ENCODE measurements at places on chromosomes 3 and 15.
A peak's percentile ranks its signal among the peaks of the same experiment; 100 is the strongest.

- no peak for DNase-seq
Observed at GRCh38 chr3:14428087-14429033, 26.0 kb downstream of the SLC6A6 start.

DNA sequence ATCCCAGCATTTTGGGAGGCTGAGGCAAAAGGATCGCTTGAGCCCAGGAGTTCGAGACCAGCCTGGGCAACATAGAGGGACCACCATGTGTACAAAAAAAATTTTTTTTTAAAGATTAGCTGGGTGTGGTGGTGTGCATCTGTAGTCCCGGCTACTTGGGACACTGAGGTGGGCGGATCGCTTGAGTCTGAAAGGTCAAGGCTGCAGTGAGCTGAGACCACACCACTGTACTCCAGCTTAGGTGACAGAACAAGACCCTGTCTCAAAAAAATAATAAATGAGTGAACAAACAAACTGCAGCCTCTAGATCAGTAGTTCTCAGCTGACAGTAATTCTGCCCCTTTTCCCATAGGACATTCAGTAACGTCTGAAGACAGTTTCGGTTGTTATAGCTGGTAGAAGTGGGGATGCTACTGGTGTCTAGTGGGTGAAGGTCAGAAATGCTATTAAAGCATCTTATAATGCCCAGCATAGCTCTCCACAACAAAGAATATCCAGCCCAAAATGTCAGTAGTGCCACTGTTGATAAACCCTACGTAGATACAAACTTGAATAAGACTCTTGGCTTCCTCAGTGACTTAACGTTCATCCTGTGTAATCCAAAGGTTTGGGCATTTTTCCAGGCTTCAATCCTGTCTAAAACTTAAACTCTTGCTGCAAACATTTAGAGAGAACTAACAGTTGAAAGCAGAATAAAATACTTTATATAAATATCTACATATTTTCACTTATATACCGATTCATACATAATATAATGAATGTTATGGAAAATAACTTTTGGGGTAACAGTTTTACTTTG lies 10.6 kb downstream of the SMC4 start:
- DNase-seq = no peak

GRCh38 chr15:98935736-98936135 lies 71.9 kb downstream of the PGPEP1L start:
- no peak for DNase-seq

- no peak for DNase-seq
Observed at GRCh38 chr3:65951836-65952505, 86.7 kb downstream of the MAGI1 start.

DNA sequence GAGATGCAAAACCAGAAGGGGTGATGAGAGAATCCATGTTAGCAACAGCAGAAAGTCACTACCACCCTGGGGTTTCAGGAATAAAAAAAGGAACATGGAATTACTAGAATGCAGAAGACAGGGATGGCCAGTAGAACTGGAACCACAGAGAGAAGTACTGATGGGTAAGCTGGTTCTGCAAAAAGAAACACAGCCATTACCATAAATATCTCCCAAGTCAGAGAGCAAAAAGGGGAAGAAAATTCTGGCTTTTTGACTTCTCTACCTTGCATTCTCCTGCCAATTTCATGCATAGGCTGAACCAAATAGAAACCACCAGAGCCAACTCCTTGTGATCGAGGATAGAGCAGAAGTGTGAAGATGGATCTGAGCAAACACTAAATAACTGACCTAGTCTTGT lies 550.4 kb upstream of the NAALADL2 start:
- no peak for DNase-seq

DNA sequence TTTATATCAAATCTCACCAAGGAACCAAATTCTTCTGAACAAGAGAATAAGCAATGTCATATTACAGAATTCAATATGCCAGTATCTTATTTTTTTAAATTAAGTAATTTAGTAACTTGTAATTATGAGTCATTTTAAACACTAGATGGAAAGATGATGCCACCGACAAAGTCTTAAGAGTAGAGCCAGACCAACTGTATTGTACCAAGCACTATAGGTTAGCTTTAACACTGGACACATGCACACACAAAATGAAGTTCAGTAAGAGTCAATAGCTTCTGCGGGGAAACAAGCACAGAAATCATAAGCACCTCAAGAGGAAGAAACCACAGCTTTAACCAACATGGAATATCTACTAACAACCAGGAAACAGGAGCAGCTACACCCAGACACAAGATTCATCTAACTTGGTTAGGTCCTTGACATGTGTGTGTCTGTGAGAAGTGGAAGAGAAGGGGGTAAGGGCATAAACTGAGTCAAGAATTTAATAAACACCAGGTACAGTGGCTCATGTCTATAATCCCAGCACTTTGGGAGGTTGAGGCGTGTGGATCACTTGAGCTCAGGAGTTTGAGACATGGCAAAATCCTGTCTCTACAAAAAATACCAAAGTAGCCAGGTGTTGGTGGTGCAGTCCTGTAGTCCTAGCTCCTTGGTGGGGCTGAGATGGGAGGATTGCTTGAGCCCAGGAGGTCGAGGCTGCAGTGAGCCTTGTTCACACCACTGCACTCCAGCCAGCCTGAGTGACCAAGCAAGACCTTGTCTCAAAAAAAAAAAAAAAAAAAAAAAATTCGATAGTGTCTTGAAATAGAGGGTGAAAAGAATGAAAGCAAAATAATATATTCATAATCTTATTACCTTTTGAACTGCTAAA lies 28.9 kb downstream of the DENND4A start:
- DNase-seq = no peak

- no peak for DNase-seq
Observed at GRCh38 chr3:46905213-46905560, 27.7 kb downstream of the PTH1R start.

GRCh38 chr15:39736412-39737195 lies 46.0 kb downstream of the FSIP1 start:
- no peak for DNase-seq

GRCh38 chr15:100787567-100788417 lies 91.8 kb upstream of the ALDH1A3 start:
- no peak for DNase-seq

DNA sequence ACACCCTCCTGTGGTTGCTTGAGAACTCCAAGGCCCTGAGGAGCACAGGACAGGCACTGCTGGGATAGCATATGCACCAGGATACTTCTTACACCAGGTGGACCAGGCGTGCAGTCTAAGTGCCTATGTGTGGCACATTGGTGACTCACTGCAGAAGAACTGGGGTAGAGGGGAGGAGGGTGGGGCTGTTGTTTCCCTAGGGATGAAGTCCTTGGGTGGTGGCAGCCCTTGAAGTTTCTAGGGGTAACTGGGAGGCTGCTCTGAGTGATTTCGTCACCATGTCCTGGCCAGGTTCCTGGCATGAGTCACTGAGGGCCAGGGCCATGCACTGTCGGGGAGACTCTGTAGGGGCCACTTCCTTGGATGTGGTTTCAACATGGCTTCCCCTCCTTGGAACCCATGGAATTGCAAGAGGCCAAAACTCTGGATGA lies 15.9 kb downstream of the MYZAP start:
- DNase-seq = no peak

DNA sequence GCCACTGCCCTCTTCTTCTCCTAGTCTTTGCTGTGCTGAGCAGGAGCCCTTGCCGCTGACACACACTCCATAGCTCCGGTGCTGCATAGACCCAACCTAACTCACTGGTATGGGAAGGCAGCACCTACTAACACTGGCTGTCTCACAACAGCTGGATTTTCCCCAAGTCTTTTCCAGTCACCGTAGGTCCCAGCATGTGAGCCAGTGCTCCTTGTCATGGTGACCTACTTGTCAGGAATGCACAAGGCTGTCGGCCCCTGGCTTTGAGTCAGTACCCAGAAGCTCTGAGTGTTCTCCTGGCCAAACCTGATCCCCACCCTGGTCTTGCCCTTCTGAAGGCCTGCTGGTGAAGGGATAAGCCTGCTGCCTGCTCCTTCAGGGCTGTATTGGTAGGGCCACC lies 25.7 kb downstream of the AMOTL2 start:
- DNase-seq = no peak

DNA sequence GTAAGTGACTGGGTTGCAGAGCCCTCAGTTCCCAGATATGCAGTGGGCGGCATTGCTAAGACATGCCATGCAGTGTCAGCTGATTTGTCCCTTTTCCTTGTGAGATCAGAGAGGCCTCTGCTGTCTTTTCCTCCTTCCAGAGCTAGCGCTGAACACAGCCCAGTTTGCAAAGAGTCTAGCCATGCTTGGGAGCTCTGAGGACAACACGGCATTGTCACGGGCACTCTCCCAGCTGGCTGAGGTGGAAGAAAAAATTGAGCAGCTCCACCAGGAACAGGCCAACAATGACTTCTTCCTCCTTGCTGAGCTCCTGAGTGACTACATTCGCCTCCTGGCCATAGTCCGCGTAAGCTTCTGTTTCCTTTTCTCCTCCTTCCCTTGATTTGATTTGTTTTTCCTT lies 20.0 kb upstream of the SNX22 start:
- no peak for DNase-seq

GRCh38 chr3:138256022-138256421 lies 68.9 kb downstream of the ARMC8 start:
- DNase-seq = no peak

- DNase-seq = no peak
Observed at GRCh38 chr3:30141927-30142326, 464.5 kb upstream of the TGFBR2 start.

DNA sequence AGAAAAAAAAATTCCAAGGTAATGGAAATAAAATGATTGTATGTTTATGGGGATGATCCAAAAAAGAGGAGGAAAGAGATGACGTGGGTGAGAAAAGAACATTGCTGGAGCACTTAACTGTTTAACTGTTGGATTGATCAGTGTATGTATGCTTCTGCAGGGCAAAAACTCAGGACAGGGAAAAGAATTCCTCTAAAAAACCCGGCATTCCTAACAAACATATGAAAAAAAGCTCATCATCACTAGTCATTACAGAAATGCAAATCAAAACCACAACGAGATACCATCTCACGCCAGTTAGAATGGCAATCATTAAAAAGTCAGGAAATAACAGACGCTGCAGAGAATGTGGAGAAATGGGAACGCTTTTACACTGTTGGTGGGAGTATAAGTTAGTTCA lies 1.6 kb upstream of the PHLDB2 start:
- no peak for DNase-seq

DNA sequence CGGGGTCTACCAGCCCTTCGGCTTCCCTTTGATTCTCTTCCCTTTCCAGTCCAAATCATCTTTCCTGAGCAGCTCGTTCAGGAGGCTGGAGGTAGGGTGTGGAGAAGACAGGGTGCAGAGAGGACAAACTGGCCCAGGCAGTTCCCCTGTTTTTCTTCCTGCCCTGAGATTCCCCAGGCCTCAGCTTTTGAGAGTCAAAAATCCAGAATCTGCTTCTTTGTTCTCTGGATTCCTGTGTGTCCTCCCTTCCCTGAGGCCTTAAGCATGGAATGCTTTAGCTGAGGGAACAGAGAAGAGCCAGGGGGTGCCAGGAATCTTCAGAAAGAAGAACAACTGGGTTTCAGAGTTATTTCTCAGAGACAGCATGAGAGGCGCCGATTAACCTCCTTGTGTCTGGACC lies 26.7 kb upstream of the LRTM1 start:
- no peak for DNase-seq

- DNase-seq = no peak
Observed at GRCh38 chr3:89560568-89560967, 453.1 kb downstream of the EPHA3 start.

- no peak for DNase-seq
Observed at GRCh38 chr3:57199895-57200297, at the start of gene HESX1. Gene HESX1, minus strand, starts transcription at chr3:57199978. Its CDS starts 60 bp downstream, at chr3:57199918.

GRCh38 chr3:181730316-181730715 lies 18.6 kb downstream of the SOX2 start:
- no peak for DNase-seq

GRCh38 chr3:170636400-170636973 lies 50.6 kb upstream of the SLC7A14 start:
- no peak for DNase-seq

GRCh38 chr3:119508172-119508845 lies 10.0 kb downstream of the TIMMDC1 start:
- no peak for DNase-seq

DNA sequence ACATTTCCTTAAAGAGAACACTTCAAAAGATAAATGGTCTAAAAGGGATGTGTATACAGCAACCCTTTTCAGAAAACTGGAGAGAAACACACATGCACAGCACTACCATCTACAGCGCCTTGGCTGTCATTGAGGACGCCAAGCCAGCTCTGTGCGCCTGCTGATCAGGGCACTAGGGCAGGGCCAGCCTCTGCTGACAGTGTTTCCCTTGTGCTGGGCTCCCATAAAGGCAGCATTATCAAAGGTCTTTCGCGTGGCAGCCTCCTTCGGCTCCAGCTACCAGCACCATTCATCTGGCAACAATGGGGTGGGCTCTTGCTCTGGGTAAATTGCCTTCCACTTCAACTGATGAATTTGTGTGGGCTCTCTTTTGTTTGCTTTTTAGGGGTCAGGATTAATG lies 53.4 kb downstream of the LDHAL6B start:
- DNase-seq = no peak

- DNase-seq = no peak
Observed at GRCh38 chr15:88657326-88658069, 18.7 kb downstream of the ISG20 start.

GRCh38 chr3:39752019-39752637 lies 57.3 kb upstream of the MYRIP start:
- DNase-seq = no peak

DNA sequence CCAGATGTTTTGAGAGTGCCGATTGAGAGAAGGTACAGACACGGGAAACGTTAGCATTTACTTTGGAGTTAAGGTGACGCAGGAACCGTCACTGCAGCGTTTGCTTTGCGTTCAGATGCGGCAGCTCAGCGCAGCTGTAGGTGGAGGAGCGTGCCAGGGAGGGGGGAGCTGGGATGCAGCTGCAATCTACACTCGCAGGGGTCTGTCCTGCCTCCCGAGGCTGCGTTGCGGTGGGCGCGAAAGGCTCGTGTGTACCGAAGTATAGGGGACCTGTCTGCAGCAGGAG lies 425 bp upstream of the FYTTD1 start:
- DNase-seq = peak; percentile 59

- DNase-seq = no peak
Observed at GRCh38 chr3:18127859-18128681, 297.1 kb downstream of the SATB1 start.

DNA sequence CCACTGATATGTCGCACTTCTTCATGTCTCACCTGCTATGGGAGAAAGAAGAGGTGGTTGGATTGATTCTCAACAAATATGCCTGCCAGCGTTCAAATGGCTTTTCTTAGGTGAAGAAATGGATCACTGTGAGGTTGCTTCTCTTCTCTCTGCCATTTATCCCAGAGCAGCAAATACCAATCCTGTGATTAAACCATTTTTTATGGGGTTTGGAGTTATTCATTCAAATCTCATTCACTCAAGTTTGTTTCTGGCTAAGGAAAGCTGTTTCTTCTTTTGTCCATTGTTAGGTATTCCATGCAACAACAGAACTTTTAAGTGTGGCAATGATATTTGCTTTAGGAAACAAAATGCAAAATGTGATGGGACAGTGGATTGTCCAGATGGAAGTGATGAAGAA lies 12.2 kb upstream of the C3orf52 start:
- no peak for DNase-seq

GRCh38 chr3:40055361-40055760 lies 246.0 kb downstream of the MYRIP start:
- no peak for DNase-seq

- no peak for DNase-seq
Observed at GRCh38 chr3:4888913-4889846, 90.1 kb upstream of the BHLHE40 start.

- DNase-seq = peak; percentile 54
Observed at GRCh38 chr3:48662753-48663488, at the start of gene CELSR3. Gene CELSR3, minus strand, starts transcription at chr3:48662886. Its CDS starts 252 bp downstream, at chr3:48662634.

GRCh38 chr3:38163117-38163840 lies 2.1 kb upstream of the OXSR1 start:
- DNase-seq = no peak

- no peak for DNase-seq
Observed at GRCh38 chr15:66152650-66153049, 100.9 kb downstream of the MEGF11 start.

- no peak for DNase-seq
Observed at GRCh38 chr15:92332125-92332899, 61.4 kb upstream of the ST8SIA2 start.

Measured in T-helper 22 cell (primary cell).